ENCODE measurements at places on chromosomes 2 and 18.

DNA sequence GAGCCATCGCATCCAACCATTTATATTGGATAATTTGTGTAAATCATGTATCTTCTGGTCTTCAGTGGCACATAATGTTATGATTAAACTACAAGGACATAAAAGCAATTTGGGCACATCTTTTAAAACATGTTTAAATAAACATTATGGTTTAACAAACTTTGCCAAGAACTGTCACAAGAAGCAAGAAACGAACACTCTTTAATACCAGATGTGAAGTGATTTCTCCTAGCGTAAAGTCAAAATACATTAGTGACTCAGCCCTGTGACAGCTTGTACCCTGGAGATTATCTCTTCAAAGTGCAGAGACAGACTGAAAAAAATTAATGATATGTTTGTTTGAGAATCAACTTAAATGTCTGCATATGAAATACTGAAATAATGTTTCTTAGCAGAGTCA, 39.9 kb downstream of the DSEL start:
- no peak for DNase-seq

DNA sequence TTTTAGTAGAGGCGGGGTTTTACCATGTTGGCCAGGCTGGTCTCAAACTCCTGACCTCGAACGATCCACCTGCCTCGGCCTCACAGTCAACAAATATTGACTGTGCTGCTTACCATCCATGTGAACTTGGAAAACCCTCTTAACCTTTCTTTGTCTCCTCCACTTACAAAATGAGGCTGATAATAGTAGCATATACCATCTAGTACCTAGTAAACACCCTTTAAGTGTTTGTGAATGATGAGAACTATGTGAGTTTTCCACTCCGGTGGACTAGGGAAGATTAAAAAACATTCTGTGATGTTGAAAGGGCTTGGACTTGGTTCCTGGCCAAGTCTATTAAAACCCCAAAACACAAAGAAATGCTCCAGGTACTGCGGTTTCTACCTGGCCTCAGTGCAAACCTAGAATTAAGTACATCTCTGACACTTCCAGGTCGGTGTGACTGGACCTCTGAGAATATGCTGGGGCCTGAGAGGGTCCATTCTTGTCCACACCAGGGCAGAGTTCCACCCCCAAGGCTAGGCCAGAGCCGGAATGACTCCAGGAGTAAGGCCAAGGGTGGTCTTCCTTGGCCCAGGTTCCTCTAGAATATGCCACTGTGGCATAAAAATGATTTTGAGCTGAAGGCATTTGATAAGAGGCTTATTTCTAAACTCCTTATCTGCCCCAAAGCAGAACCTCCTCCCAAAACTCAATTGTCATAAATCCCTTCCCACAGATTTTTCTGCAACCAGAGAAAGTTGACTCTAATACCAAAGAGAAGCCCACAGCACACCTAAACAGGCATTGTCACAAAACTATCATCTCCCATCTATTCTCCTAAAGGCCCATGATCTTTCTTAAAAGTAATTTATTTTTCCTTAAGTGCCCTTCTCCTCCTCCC, 217.5 kb downstream of the TGIF1 start:
- DNase-seq: no peak

GRCh38 chr2:236158969-236159777, 9.0 kb downstream of the GBX2 start:
- no peak for DNase-seq

GRCh38 chr2:195782156-195782555, 125.1 kb downstream of the SLC39A10 start:
- DNase-seq: no peak

- no peak for DNase-seq
These were observed 643.3 kb downstream of the SOCS6 start for GRCh38 chr18:70931942-70932814.

- no peak for DNase-seq
These were observed 12.8 kb upstream of the MYO3B start for GRCh38 chr2:170165129-170165528.
